SW 1271 (cell line): ENCODE measurements at places on chromosomes 7 and 10.

DNA sequence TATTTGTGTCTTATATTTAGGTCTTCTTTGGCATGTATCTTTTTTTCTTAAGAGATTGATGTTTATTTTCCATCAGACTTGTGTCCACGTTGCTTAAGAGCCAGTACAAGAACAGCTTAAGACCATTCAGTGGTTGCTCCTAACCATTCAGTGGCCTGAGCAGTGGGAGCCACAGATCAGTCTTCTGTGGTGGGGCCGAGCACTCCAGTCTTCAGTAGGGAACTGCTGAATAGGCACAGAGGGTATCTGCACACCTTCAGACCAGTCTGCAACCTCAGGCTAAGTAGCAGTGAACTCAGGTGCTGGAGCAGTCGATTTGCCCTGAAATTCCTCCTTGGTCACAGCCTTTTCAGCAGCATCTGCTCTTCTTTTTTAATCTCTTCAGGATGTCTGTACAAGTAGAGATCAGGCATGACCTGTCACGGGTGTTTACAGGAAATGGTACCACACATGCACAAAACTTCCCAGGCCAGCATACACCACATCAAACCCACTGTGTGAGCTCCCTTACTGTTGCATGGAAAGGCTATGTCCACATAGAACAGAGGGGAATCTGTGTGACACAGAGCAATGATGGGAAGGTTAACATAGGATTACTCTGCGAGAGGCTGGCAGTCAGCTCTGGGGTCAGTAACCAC is 51.5 kb downstream of the FAM107B start:
- DNase-seq = no peak

- no peak for DNase-seq
These were observed 51.8 kb downstream of the CUX1 start for GRCh38 chr7:101869026-101869900.

DNA sequence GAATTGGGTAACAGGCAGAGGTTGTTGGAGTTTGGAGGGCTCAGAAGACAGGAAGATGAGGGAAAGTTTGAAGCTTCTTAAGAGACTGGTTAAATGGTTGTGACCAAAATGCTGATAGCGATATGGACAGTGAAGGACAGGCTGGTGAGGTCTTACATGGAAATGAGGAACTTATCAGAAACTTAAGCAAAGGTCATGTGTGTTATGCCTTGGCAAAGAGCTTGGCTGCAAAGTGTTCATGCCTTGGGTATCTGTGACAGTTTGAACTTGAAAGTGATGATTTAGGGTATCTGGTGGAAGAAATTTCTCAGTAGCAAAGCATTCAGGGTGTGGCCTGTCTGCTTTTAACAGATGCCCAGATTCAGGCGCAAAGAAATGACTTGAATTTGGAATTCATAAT is 64.5 kb upstream of the EEPD1 start:
- DNase-seq = no peak

- DNase-seq = peak; percentile 37
These were observed 126.5 kb downstream of the ZMIZ1 start for GRCh38 chr10:79195091-79195923.

GRCh38 chr10:124906551-124907001 is 35.3 kb upstream of the ZRANB1 start:
- no peak for DNase-seq

DNA sequence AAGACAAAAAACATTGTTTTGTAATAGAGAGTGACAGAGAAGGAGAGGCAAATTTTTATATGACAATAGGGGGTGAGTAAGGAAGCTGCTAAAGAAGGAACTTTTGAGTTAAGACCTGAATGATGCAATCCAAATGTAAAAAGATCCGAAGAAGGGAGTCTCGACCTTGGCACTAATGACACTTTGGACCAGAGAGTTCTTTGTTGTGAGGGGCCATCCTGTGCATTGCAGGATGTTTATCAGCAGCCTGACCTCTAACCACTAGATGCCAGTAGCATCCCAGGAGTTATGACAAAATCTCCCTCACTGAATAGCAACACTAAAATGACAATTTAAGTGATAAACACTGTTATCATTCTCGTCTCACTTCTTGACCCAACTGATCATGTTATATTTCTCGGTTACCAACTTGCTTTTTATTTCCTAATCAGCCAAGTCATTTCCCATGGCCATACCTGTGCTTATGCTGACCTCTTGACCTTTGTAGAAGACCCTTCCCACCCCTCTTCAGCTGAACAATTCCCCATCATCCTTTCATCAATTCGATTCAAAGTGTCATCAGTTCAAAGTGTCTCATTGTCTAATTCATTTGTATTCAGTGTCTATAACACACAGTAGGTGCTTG is 30.0 kb downstream of the DGKI start:
- DNase-seq = no peak

- DNase-seq = no peak
These were observed 284.4 kb downstream of the DNAJB6 start for GRCh38 chr7:157621131-157621681.

GRCh38 chr7:26658389-26659084 is 205.9 kb downstream of the SKAP2 start:
- DNase-seq = no peak

- DNase-seq = no peak
These were observed 87.1 kb downstream of the HIBADH start for GRCh38 chr7:27575613-27576012.

GRCh38 chr7:80110376-80110775 is 24.3 kb upstream of the GNAI1 start:
- no peak for DNase-seq

- DNase-seq = no peak
These were observed 158.2 kb downstream of the ARHGAP12 start for GRCh38 chr10:31770307-31770902.

DNA sequence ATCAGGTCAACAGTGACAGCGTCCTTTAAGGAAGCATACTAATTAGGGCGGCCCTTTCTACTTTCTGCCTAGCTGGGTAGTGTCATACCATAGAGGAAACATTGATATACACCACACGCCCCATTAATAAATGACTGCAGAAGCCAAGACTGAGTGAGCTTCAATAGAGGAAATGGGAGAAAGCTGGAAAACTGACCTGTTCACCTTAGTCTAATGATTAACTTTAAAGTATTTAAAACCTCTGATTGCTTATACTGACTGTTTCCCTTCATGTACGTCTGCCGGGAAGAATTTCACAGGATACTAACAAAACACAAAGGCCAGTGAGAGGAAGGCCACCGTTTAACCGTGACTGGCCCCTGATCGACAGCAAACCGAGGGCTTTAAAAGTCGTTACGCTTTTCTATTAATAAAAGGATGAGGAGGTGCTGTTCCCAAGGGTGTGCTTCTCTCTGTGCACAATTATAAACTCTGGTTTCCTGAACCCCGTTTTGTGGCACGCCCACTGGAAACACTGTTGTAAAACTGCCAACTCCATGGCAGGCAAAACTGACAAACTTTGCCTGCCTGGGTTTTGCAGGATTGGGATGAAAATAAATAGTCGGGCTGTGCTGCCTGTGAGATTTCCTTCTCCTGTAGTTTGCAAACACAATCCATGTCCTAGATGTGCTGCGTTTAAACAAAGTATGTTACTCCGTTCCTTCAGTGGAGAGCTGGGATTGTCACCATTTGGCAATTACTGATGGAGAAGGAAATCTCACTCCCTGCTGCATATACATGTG is 137.6 kb downstream of the NRP1 start:
- DNase-seq = no peak

GRCh38 chr7:129561677-129562359 is 49.7 kb upstream of the NRF1 start:
- DNase-seq = no peak

GRCh38 chr10:13102002-13102794 is 2.2 kb downstream of the OPTN start:
- DNase-seq = no peak

DNA sequence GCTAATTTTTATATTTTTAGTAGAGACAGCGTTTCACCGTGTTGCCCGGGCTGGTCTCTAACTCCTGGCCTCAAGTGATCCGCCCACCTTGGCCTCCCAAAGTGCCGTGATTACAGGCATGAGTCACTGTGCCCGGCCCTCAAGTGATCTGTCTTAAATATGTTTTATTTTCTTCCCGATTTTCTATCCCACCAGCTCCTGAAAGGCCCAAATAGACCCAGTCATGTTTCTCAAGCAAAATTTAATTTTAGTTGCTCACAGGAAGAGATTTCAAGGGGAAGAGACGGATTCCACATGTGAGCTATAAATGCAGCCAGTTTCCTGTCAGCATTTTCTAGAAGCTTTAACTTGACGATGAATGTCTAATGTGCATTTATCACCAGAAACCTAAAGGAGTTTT is 12.0 kb downstream of the DENND10 start:
- DNase-seq = no peak

DNA sequence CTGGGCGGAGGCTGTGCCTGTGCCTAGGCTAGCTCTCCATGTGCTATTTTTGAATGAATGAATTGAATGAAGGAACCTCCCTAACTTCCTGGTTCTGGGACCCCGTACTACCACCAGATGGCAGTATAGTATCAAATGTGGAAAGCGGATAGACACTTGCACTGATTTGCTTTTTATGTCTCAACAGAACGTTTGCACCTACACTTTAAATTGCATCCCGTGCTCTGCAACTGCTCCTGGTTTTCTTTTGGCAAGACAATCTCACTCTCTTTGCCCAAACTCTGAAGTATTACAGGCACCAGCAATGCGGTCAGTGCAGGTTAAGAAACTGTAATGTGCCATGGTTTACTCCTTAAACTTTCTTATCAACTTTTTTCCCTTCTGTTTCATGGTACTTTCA is 6.5 kb downstream of the FZD8 start:
- DNase-seq = peak; percentile 14

DNA sequence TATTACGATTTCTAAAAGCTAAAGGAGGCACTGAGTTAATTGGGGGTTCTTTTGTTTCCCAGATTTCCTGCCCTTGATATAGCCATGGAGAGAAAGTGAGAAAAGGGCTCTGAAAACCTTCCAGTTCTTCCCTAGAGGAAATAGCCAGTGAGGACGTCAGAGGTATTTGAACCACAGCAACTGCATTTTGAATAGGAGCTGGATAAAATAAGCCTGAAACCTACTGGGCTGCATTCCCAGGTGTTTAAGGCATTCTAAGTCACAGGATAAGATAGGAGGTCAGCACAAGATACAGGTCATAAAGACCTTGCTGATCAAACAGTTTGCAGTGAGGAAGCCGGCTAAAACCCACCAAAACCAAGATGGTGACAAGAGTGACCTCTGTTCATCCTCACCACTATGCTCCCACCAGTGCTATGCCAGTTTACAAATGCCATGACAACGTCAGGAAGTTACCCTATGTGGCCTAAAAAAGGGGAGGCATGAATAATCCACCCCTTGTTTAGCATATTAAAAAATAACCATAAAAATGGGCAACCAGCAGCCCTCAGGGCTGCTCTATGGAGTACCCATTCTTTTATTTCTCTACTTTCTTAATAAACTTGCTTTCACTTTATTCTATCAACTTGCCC is 85.1 kb upstream of the FRMD4A start:
- no peak for DNase-seq

DNA sequence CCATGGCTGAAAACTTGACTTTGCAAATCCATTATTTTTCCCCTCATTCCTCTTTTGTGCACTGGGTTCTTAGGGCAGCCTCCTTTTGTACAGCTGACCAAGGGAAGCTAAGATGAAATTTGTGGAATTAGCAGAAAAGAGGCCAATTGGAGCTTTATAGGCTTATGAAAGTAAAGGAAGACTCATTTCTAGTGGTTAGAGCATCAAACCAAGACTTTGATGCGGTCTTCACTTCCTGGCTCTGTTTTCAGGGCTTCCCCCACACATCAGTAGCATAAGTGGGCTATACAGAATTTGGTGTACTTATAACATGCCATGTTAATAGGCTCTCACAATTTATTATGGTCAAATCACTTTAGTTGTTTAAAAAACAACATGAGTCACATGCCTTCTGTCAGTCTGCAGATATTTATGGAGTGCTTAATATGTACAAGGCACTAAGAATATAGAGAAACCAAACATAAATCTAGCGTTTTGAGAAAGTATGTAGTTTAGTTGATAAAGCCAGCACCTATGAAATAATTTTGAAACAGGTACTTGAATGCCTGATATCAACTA is 5.7 kb downstream of the AUTS2 start:
- no peak for DNase-seq

- DNase-seq = no peak
These were observed 3.9 kb upstream of the BLVRA start for GRCh38 chr7:43754596-43754995.

- peak; percentile 22 for DNase-seq
These were observed 351.2 kb upstream of the AKR1E2 start for GRCh38 chr10:4474829-4475228.
